Stimulated activated CD8-positive, alpha-beta memory T cell treated with anti-CD3 and anti-CD28 coated beads, Interleukin-4, amount 100 ng/mL, for 1 hour (primary cell): ENCODE measurements at places on chromosomes 13 and 19.

DNA sequence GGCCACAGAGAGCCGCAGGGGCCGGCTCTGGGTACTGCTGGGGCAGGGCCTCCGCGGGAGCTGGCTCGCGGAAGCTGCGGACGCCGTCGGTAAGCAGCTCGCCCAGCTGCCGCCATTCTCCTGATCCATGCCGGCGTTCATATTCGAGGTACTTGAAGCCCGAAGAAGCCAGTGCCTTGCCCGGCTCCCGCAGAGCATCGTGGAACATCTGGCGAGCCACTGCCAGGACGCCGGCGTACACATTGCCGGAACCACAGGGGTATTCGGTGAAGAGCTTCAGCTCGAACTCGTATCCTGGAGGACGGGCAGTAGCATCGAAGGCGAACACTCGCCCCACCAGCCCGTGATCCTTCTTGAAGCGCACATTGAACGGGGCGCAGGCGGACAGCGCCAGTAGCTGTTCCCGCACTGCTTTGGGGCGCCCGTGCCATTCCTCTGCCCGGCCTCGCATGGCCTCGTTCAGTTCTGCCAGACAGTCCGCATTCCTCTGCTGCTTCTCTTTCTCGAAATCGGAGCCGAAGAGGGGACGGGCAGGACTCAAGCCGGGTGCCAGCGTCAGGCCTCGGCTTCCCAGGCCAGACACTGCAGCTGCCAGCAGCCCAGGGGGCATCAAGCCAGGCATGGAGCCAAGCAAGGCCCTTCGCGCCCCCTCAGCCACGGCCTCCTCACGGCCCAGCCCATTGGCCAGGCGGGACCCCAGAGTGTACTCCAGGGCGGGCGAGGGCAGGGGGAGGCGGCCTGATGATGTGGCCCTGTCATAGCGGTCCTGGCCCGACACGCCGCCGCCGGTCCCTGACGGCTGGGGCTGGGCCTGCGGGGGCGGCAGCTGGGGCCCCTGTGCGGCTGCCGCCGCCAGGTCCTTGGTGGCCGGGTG, 1.0 kb downstream of the IRF2BP1 start:
- no peak for DNase-seq

- DNase-seq, result no peak
Observed at GRCh38 chr13:106318941-106319411, 216.5 kb downstream of the EFNB2 start.

GRCh38 chr19:49802836-49803528, 10.1 kb downstream of the FUZ start:
- DNase-seq, result no peak

DNA sequence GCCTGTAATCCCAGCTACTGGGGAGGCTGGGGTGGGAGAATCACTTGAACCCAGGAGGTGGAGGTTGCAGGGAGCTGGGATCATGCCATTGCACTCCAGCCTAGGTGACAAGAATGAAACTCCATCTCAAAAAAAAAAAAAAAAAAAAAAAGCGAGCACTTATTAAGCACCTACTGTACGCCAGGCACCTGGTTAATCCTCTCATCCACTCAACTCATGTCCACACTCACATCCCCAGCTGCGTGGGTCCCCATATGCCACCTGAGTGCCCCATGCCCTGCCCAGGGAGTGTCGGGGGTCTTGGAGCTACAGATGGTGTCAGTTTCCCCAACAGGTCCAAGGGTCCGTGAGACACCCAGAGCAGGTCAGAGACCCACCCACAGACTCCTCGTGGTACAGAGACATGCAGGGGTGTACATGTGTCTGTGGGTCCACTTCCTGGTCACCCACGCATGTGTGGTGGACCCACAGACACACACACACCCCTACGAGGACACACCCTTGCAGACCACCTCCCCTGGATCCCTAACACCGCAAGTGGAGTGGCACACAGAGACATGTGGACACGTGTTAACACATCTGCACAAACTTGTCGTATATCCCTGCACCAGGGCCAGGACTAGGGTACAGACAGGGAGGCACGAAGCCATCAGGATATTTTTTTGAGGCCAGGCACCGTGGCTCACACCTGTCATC, 3.5 kb downstream of the INSL3 start:
- DNase-seq, result no peak

DNA sequence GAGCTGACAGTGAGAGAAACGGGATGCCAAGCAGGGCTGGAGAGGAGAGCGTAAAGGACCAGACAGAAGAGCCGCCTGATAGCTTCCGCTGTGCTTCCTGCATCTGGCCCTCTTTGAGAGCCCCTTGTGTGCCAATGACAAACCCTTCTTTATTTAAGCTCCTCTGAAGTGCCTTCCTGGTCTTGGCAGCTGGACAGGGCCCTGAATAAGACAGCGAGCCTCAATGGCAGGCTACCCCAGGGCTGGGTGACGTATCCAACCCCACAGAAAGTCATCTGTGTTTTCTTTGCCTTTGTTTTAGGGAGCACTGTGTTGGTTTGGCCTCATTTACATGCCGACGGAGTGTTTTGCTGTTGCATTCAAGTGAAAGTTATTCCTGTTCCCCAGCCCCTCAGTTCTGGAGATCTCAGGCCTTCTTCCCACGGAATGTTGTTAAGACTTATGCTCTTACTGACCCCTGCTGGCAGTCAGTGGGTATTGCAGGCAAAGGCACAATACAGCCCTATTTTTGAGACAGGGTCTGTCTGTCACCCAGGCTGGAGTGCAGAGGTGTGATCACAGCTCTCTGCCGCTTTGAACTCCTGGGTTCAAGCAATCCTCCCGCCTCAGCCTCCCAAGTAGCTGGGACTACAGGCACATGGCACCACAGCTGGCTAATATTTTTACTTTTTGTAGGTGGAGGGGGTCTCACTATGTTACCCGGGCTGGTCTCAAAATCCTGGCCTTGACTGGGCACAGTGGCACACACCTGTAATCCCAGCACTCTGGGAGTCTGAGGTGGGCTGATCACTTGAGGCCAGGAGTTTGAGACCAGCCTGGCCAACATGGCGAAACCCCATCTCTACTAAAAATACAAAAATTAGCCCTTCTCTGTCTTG, 16.8 kb downstream of the CCL25 start:
- DNase-seq, result no peak

- DNase-seq, result no peak
Observed at GRCh38 chr19:1796395-1797142, 15.5 kb downstream of the ATP8B3 start.

DNA sequence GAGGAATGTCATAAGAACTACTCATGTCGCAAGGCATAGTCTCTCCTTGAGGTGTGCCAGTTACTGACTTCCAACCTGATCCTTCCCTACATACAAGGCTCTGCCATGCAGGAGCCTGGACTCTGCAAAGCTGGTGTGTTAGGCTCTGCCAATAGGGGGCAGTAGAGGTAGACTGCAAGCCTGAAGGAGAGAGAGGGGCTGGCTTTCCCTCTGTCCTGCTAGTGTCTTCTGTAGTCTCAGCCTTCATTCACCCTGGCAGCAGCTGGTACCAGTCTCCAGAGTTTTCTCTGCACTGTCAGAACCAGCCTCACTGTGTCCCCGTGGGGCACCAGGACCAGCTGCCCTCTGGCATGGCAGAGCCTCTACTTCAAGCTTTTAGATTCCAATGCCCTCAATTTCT, 14.5 kb downstream of the SHISA2 start:
- DNase-seq, result no peak

- no peak for DNase-seq
Observed at GRCh38 chr13:60448907-60449510, 52.0 kb downstream of the TDRD3 start.

GRCh38 chr19:45560686-45561085, 23.9 kb downstream of the OPA3 start:
- DNase-seq, result no peak

DNA sequence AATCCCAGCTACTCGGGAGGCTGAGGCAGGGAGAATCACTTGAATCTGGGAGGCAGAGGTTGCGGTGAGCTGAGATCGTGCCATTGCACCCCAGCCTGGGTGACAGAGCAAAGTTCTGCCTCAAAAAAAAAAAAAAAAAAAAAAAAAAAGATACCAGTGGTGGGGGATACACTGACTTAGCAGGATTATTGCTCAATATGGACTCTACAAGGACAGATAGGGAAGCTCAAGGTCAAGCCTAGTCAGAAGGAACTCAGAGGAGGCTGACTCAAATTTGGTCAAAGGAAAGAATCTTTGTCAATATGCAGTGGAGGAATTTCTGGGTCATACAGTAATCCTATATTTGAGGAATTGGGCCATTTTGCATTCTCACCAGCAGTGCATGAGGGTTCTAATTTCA, 6.7 kb upstream of the DIAPH3 start:
- no peak for DNase-seq

GRCh38 chr19:33098055-33098534, 17.1 kb downstream of the GPATCH1 start:
- DNase-seq, result no peak

DNA sequence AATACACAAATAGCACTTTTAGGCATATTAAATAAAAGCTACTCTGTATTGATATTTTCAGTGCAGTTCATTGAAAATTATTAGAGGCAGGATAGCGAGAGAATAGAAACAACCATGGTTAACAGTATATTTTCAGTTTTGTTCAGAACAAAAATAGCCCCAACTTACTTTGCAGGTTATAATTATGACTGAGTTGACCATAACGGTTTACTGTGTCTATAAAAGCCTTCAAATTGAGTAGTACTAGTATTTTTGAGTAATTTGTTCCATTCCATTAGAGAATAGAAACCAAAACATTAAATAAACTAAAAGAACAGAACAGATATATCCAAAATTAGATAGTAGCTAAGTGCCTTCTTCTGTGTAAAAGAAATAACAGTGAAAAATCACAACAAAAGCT, 1108.4 kb upstream of the PCDH20 start:
- no peak for DNase-seq

GRCh38 chr19:18830488-18830887, 1.3 kb upstream of the UPF1 start:
- no peak for DNase-seq

DNA sequence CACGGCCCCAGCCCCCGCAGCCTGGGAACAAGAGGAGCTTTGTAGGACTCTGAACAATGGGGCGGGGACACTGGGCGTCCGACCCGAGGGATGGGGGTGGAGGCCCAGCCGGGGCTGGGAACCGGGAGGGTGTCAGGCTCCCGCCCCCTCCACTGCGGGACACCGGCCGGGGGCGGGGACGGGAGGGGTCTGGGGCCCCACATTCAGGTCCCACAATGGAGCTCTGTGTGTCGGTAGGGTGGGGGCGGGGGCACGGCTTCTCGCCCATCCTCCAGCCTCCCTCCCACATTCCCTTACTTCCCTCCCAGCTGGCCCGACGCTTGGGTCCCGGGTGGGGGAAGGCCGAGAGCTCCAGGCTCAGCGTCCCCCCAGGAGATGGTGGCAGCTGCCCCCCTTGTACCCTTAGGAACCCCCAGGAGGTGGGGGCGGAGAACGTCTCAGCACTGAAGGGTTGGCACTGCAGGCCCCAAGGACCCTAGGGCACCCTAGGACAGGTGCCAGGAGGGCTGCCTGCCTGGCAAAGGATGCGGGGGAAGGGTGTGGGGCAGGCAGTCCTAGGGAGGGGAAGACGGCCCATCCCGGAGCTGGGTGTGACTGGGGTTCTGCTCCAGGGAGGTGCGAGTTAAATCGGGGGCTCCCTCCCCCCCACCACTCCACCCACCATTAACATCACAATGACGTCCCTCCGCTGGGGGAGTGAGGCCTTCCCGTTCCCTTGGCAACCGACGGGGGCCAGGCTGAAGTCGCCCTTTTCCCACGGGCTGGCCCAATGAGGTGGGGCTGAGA, 5.3 kb downstream of the TTYH1 start:
- DNase-seq, result no peak

GRCh38 chr13:26480246-26480855, 77.1 kb upstream of the WASF3 start:
- no peak for DNase-seq

GRCh38 chr13:114230117-114230516, 4.6 kb upstream of the CDC16 start:
- no peak for DNase-seq

- no peak for DNase-seq
Observed at GRCh38 chr19:6754653-6755463, 12.4 kb downstream of the SH2D3A start.

DNA sequence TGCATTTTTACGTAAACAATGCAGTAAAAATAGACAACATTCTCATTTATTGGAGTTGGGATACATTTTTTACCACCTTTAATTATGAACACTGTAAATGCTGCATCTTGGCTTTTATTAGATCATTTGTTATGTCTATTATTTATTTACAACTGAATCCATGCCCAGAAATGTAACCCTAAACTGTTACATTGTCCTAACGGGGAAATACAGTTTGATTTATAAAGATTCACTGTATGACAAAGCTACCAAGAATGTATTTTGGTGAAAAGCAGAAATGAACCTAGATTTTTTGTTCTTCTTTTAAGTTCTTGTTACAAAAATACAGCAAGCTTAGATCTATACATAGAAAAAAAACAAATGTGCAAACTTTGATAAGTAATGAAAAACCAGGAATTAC, 1.1 kb downstream of the METTL21C start:
- no peak for DNase-seq

DNA sequence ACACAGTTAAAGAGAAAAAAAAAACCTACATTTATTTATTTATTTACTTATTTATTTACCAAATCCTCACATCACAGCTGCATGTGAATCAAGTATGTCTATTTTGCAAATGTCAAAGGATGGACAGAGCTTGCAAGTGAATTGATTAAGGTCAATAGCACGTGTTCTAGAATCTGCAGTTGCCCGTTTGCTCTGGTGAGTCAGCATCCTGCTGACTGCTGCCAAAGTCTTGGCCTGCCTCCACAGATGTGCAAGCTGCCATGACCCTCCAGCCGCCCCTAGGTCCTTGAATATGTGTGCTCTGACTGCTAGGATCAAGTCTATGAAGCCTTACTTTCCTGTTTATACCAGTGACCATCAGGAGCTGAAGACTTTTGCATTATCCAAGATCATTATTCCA, 320.6 kb downstream of the GPC5 start:
- DNase-seq, result no peak

DNA sequence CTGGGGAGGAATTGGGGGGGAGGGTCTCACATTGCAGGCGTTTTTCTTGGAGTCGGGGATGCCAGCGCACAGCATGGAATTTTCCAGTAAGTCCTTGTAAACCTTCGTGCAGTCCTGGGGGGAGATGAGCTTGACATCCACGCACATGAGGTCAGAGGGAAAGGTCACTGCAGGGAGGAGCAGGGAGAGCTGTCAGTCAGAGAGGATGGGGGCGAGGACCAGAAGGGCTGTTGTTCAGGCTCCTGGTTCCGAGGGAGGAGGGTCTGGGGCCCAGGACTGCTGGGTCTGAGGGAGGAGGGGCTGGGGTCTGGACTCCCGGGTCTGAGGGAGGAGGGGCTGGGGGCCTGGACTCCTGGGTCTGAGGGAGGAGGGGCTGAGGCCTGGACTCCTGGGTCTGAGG, 4.0 kb downstream of the KLK7 start:
- DNase-seq, result no peak

GRCh38 chr13:99738626-99739025, 232.9 kb downstream of the ZIC5 start:
- no peak for DNase-seq

- DNase-seq, result no peak
Observed at GRCh38 chr19:38842439-38843174, 7.2 kb downstream of the HNRNPL start.

- no peak for DNase-seq
Observed at GRCh38 chr19:47247308-47247990, 8.9 kb upstream of the CCDC9 start.
